ENCODE measurements at places on chromosomes 3 and 15. TPM values are rescaled to one million over a fixed set of nuclear protein-coding genes. Genes with fewer than 3 reads are reported as not detected.

Gene ANKRD63
- polyA plus RNA-seq, result not detected

Gene GOLGA8T
- 0.03 TPM for polyA plus RNA-seq

Gene CPEB1
- polyA plus RNA-seq, result 16.1 TPM

Gene ZNF710
- 2.2 TPM for polyA plus RNA-seq

Gene SLC24A5
- not detected for polyA plus RNA-seq

Gene SAMMSON
- not detected for polyA plus RNA-seq

Gene LRRC15
- 0.58 TPM for polyA plus RNA-seq

Gene SCAMP5
- 0.93 TPM for polyA plus RNA-seq

Gene KIF9
- polyA plus RNA-seq, result 3.4 TPM

Gene INSYN1
- polyA plus RNA-seq, result 0.37 TPM

Gene HGD
- not detected for polyA plus RNA-seq

Gene GREM1
- polyA plus RNA-seq, result 489 TPM

Gene SNTN
- polyA plus RNA-seq, result not detected

GRCh38 chr15:34889476-34889875, 80.1 kb downstream of the AQR start:
- DNase-seq, result peak; percentile 67

DNA sequence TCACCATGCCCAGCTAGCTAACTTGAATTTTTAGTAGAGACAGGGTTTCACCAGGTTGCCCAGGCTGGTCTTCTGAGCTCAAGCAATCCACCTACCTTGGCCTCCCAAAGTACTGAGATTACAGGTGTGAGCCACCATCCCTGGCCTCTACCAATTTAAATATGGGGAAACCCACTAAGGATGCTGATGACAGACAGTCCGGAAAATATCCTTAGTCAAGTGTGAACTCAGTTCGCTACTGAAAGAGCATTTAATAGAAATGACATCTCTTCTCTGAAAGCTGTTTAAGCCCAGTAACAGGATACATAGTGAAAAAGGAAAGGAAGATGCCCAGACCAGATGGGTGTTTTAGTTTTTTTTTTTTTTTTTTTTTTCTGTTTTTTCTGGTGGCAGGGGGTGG, 7.7 kb upstream of the GRAMD2A start:
- DNase-seq, result no peak

- DNase-seq, result peak; percentile 43
These were observed 5.5 kb downstream of the AP2M1 start for GRCh38 chr3:184180165-184180564.

- DNase-seq, result no peak
These were observed 108.3 kb upstream of the FRMD4B start for GRCh38 chr3:69494185-69494584.

- DNase-seq, result no peak
These were observed 623.8 kb upstream of the ROBO1 start for GRCh38 chr3:80391573-80391972.

DNA sequence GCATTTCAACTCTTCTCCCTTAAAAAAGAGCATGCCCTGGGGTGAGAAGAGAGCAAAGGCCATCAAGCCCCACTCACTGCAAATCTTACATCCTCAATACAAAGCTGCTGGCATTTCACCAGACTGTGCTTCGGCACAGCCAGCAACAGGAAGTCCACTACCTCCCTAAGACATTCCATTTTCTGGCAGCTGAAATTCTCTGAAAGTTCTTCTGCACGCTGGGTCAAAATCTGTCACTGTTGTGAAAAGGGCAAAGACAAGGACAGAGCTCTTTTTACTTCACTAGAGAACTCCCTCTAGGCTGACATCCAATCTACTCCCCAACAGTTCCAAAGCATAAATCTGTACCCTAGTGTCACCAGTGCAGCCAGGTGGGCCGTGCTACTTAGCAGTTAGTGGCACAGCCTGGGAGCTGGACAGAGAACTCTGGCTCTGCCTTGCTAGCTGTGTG, 6.3 kb downstream of the MTMR10 start:
- DNase-seq, result peak; percentile 43

DNA sequence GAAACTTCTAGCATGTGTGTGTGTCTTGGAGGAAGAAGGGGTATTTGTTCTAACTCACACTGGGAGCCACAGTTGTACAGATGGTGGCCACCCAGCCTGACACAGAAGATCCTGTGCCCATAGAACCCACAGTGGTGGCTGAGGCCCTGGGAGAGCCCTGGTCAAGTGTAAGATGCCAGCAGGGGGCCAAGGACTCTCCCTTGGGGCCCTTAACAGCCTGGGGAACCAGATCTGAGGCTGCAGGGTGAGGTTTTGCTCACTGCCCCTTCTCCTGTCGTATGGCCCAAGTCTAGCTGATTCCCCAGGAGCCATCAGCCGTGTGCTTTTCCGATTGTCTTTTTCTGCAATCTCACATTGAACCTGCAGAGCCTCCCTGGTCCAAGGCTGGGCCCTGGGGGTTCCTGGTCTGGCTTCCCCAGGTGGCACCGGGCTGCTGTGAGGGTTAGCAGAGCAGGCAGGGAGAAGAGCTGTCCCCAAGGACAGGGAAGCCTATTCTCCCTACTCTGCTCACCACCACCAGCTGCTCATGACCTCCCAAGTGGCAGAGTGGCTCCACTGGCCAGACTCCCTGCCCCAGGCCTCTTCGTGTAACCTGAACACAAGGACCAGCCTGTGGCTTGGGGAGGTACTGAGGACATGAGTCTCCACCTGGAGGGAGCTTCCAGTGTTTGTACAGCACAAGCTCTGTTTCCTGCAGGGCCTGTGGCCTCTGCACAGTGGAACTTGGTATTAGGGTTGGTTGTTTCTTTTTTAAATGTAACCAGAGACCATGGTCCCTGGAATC, 51.9 kb downstream of the CA12 start:
- no peak for DNase-seq

- DNase-seq, result no peak
These were observed 529.0 kb downstream of the MCTP2 start for GRCh38 chr15:94760348-94760747.

GRCh38 chr15:61090386-61091288, 138.5 kb downstream of the RORA start:
- DNase-seq, result no peak

- no peak for DNase-seq
These were observed at the start of gene C3orf22 for GRCh38 chr3:126558336-126559071. Gene C3orf22 (minus strand): TSS chr3:126558932. CDS start chr3:126553390, 5,542 bp downstream.

DNA sequence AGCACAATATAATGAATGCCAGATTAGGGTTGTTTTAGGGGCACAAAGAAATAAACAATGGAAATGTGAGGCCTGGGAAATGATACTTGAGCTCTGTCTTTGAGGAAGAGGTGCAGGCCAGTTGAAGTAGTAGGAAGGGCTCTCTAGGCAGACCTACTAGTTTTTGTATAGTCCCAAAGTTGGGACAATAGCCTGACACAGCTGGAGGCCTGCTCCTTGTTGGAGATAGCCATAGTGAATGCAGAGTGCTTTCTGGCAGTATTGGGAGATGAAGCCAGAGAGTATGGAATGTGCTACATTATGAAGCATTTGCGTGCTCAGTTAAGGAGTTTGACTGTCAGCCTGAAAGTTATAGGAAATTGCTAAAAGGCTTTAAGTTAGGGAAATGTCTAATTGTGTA, 251.2 kb upstream of the ZPLD1 start:
- no peak for DNase-seq

DNA sequence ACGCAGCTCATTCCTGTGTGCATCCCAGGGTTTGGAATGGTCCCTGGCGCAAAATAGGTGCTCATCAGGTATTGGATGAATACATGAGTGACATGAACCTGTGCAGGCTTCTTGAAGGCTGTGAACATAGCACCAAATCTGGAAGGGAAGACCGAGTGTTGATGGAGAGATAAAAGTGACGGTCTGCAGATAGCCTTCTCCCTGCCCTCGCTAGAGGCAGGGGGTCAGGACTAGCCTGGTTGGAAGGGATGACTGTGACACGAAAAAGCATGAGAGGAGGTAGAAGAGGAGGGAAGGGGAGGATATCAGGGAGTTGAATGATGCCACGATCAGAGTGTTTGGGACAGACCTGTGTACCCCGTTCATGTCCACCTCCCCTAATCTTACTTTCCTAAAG, 267.1 kb downstream of the XXYLT1 start:
- DNase-seq, result no peak

DNA sequence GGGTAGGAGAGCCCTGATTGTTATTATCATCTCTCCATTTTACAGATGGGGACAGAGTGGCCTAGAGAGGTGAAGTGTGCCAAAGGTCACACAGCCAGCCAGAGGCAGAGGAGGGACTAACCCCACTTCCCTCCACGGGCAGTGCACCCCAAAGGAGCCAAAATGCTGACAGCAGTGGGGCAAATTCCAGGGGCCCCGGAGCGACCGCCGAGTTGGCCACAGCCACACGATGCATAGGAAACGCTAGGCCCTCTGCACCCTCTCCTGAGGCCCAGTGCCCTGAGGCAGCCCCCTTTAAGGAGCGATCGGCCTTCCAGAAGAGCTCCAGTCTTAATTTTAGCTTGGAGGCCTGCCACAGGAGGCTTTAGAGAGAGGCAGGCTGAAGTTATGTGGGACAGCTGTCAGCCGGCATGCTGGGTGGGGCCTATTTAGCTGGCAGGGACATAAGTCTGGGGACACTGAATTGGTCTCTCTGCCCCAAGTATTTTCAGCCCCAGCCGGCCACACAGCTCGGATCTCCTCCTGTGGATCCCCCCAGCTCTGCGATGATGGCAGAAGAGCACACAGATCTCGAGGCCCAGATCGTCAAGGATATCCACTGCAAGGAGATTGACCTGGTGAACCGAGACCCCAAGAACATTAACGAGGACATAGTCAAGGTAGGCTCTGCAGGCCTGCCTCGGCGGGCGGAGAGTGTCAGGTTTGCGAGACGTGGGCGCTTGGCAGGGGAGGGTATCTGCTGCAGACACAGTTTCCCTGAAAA, at the start of gene CAV3:
CAV3 (plus strand) TSS at position 471 of the 763 bp plus-strand sequence; CDS start at position 546, 75 bp downstream.
- no peak for DNase-seq

GRCh38 chr3:69250014-69250413, 127.6 kb upstream of the LMOD3 start:
- peak; percentile 34 for DNase-seq

DNA sequence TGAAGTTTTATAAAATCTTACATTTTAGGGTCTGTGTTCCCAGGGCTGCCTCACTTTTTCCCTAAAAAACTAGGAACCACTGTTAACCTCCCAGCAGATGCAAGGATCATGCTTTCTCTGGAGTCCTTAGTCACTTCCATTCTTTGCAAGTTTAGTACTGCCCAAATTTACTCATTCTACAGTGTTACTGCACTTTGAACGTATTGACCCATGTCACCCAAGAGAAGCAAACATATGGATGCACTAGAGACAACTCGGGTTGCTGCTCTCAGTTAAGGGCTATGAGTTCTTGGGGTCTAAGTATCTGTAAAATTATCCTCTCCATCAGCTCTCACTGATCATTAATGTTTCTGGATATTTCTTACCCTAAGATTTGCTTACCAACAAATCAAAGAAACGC, 59.0 kb downstream of the LEO1 start:
- DNase-seq, result no peak

Measured in fibroblast of lung (primary cell).